Osteoblast (primary cell): ENCODE measurements at places on chromosomes 4 and X. TPM values are rescaled to one million over a fixed set of nuclear protein-coding genes. Genes with fewer than 3 reads are reported as not detected.

GRCh38 chr4:110475881-110476818 lies at the start of gene ENPEP:
ENPEP (plus strand) TSS chr4:110476155; CDS start chr4:110476415, 260 bp downstream.
- H3K4me3 ChIP-seq: peak within 1 kb of the TSS; percentile 71
- H3K4me1 ChIP-seq: peaks cover 20% of the 10 kb centered on the region
- no peak within 1 kb of the TSS for H3K27ac ChIP-seq
- no peaks in the 10 kb centered on the region for H3K27me3 ChIP-seq

- peaks cover 8% of the 10 kb centered on the region for H3K36me3 ChIP-seq
- no peak overlapping the region for H3K4me3 ChIP-seq
- no peaks in the 10 kb centered on the region for H3K4me1 ChIP-seq
- peak; percentile 8 for DNase-seq
- no peak overlapping the region for H3K27ac ChIP-seq
- no peaks in the 10 kb centered on the region for H3K27me3 ChIP-seq
Measured at GRCh38 chr4:119489305-119489704, 139.3 kb downstream of the PDE5A start.

- H3K36me3 ChIP-seq: no peaks in the 10 kb centered on the region
- peak; percentile 93 for DNase-seq
- H3K27me3 ChIP-seq: peaks cover 4% of the 10 kb centered on the region
- H3K4me1 ChIP-seq: peaks cover 5% of the 10 kb centered on the region
- H3K27ac ChIP-seq: no peak overlapping the region
- peak overlapping the region; percentile 55 for H3K4me3 ChIP-seq
Measured at GRCh38 chrX:115892787-115893671, 277.5 kb upstream of the AGTR2 start.

GEMIN8 gene
- total RNA-seq: 17.0 and 22.7 TPM in 2 replicates

- no peaks in the 10 kb centered on the region for H3K4me1 ChIP-seq
- no peaks in the 10 kb centered on the region for H3K36me3 ChIP-seq
- H3K27ac ChIP-seq: no peak overlapping the region
- no peak for DNase-seq
- H3K27me3 ChIP-seq: no peaks in the 10 kb centered on the region
Measured at GRCh38 chr4:145871209-145871608, 67.4 kb downstream of the ZNF827 start.

MMRN1 gene
- total RNA-seq: not detected in 2 replicates

STAP1 gene
- total RNA-seq: not detected in 2 replicates

DNA sequence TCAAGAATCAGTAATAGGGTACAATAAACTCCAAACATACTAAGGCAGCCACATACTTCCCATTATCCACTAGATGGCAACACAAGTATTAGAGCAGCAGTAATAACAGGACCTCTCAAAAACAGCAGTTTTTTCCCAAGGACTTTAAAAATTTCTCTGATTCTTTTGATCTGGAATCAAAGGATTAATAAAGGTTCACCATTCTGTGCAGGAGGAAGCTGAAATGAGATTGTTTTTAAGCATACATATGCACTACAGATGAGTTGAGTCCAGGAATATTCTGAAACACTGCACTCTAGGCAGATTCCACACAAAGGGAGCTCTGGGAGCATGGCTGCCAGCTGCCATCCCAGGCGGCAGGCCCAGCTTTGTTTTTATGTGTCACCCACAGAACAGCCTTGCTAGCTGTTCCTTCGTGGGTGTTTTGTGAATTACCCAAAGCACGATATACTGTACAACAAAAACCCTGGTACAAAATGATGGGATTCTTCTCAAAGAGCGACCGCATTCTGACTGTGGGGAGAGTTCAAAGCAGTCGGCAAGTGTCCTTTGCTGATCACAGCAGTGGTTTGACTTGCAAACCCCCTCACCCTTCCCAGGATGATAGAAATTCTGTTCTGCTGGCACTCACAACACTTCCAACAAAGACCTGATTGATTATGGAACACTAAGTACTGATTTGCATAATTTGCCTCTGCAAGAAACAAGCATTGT lies 61.0 kb downstream of the STX18 start:
- no peak overlapping the region for H3K4me3 ChIP-seq
- H3K27me3 ChIP-seq: no peaks in the 10 kb centered on the region
- H3K36me3 ChIP-seq: no peaks in the 10 kb centered on the region
- H3K4me1 ChIP-seq: peaks cover 24% of the 10 kb centered on the region
- peak overlapping the region; percentile 33 for H3K27ac ChIP-seq

GAGE12J gene
- total RNA-seq: not detected in 2 replicates

DNA sequence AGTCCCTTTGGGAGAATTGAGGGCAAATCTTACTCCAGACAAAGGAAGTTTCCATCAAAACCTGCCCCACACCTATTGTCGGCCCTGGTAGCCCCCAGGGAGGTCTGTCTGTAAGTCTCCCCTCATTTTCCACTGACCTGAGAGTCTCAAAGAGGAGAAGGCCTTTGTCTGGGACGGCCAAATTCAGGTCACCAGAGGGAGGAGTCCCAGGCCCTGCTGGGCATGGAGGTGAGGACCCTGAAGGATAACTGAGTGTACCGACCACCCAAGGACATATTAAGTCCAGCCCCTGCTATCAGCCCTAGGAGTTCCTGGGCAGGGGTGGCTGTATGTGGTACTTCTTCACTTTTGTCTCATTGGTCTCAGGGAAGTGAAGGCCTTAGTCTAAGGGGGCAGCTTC lies 229.9 kb downstream of the FGF13 start:
- no peak for DNase-seq
- no peak overlapping the region for H3K4me3 ChIP-seq
- H3K36me3 ChIP-seq: no peaks in the 10 kb centered on the region
- H3K27me3 ChIP-seq: no peaks in the 10 kb centered on the region

GPC3 gene
- total RNA-seq: not detected in 2 replicates

HERC5 gene
- 0.88 and 1.4 TPM in 2 replicates for total RNA-seq

ARHGAP24 gene
- 52.5 and 81.3 TPM in 2 replicates for total RNA-seq

- no peak overlapping the region for H3K4me3 ChIP-seq
- DNase-seq: no peak
- peaks cover 14% of the 10 kb centered on the region for H3K36me3 ChIP-seq
- H3K4me1 ChIP-seq: peaks cover 9% of the 10 kb centered on the region
Measured at GRCh38 chr4:145035494-145036136, 62.4 kb downstream of the ANAPC10 start.

ATOH1 gene
- not detected in 2 replicates for total RNA-seq

CXXC4 gene
- total RNA-seq: not detected in 2 replicates

GRCh38 chr4:158035662-158036195 lies 137.1 kb downstream of the GASK1B start:
- H3K36me3 ChIP-seq: no peaks in the 10 kb centered on the region
- peaks cover 10% of the 10 kb centered on the region for H3K4me1 ChIP-seq
- H3K4me3 ChIP-seq: no peak overlapping the region
- no peak for DNase-seq
- H3K27me3 ChIP-seq: no peaks in the 10 kb centered on the region
- H3K27ac ChIP-seq: no peak overlapping the region

DNA sequence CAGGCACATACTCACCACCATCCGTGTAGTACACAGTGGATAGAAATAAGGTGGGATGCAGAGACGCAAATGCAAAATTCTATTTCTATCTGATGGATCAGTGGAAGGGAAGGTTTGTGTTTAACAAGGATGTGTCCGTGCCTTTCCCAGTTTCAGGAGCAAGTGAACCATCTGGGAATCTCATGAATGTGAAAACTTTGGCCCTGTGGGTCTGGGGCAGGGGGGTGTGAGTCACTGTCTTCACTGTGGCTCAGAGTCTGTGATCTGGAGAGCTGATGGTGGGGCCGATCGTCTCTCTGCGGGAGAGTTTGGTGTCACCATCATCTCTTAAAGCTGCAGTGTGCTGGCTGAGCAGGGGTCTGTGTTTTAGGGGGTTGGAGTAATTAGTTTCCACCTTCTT lies 179.3 kb upstream of the STS start:
- H3K27me3 ChIP-seq: no peaks in the 10 kb centered on the region
- no peak overlapping the region for H3K4me3 ChIP-seq
- no peak overlapping the region for H3K27ac ChIP-seq
- DNase-seq: no peak

DNA sequence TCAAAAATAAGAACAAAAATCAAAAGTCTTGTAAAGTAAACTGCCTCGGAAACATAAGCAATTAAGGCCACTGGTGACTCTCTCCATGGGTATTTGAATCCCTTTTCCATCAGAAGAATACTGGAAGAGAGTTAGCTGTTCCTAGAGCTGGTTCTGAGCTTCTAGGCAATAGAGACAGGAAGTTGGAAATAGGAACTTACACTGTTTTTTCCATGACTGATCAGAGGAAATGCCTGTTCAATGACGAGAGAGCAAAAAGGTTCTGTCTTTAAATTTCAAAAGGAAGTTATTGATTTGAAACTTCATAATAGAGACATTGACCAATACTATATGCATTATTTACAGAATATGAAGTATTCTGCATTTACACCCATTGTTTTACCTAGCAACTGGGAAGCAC lies 503.5 kb upstream of the ARX start:
- peaks cover 3% of the 10 kb centered on the region for H3K4me1 ChIP-seq
- H3K36me3 ChIP-seq: no peaks in the 10 kb centered on the region
- no peaks in the 10 kb centered on the region for H3K27me3 ChIP-seq
- no peak overlapping the region for H3K4me3 ChIP-seq

SAGE1 gene
- total RNA-seq: not detected in 2 replicates

AWAT2 gene
- total RNA-seq: not detected in 2 replicates

GRCh38 chrX:105564501-105564900 lies 257.8 kb upstream of the NRK start:
- H3K4me1 ChIP-seq: peaks cover 5% of the 10 kb centered on the region
- H3K36me3 ChIP-seq: no peaks in the 10 kb centered on the region
- DNase-seq: no peak
- no peaks in the 10 kb centered on the region for H3K27me3 ChIP-seq
- H3K27ac ChIP-seq: no peak overlapping the region

SMS gene
- total RNA-seq: 69.2 and 76.0 TPM in 2 replicates

DNA sequence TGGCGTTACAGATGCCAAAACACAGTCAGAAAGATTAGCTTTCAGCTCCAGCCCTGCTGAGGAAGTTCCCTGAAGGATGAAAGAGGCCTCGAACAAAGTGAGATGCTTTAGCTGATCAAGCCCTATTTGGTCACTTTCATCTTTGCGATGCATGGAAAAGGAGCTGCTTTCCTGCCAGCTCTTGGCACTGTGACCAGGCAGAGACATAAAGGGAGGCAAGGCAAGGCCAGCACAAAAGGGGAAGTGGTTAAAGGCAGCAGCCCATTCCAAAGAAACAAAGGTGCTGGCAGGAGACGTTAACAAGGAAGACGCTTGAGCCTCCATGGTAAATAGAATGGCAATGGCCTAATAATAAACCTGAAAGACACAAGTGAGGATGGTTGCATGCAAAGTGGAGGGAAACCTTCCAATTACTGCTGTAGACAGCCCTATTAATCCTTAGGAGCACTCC lies 617.1 kb upstream of the INTU start:
- no peaks in the 10 kb centered on the region for H3K27me3 ChIP-seq
- H3K27ac ChIP-seq: no peak overlapping the region
- DNase-seq: peak; percentile 53
- H3K36me3 ChIP-seq: no peaks in the 10 kb centered on the region
- H3K4me1 ChIP-seq: no peaks in the 10 kb centered on the region
- H3K4me3 ChIP-seq: no peak overlapping the region

GRCh38 chr4:52744588-52744987 lies 6.6 kb downstream of the ERVMER34-1 start:
- H3K4me3 ChIP-seq: no peak overlapping the region
- DNase-seq: no peak
- no peaks in the 10 kb centered on the region for H3K36me3 ChIP-seq
- H3K27me3 ChIP-seq: peaks cover 10% of the 10 kb centered on the region
- H3K27ac ChIP-seq: no peak overlapping the region
- H3K4me1 ChIP-seq: no peaks in the 10 kb centered on the region

- H3K4me3 ChIP-seq: no peak overlapping the region
- peaks cover 53% of the 10 kb centered on the region for H3K4me1 ChIP-seq
- no peak overlapping the region for H3K27ac ChIP-seq
- no peaks in the 10 kb centered on the region for H3K36me3 ChIP-seq
Measured at GRCh38 chr4:38670109-38670901, 6.3 kb downstream of the KLF3 start.

DNA sequence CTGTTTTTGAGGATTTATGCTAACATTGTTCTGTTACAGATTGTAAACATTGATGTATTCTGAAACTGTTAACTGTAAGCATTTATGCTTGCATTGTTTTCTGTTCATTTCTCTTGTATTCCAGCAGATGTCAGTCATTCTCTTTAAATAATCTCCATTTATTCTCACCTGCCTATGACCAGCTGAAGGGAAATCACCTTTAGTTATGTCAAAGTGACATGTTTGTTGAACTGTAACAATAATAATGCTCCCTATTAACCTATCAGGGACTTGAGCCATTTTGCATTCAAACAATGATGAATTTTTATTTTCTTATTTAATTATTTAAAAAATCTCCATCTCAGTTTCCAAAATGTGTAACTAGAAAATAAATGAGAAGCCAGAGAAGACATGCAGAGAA lies 58.0 kb downstream of the SPCS3 start:
- peak; percentile 32 for DNase-seq
- no peak overlapping the region for H3K27ac ChIP-seq
- no peak overlapping the region for H3K4me3 ChIP-seq
- H3K27me3 ChIP-seq: no peaks in the 10 kb centered on the region
- H3K4me1 ChIP-seq: peaks cover 3% of the 10 kb centered on the region

NKX1-1 gene
- total RNA-seq: not detected in 2 replicates

- H3K4me3 ChIP-seq: no peak overlapping the region
- no peak overlapping the region for H3K27ac ChIP-seq
- peaks cover 6% of the 10 kb centered on the region for H3K4me1 ChIP-seq
Measured at GRCh38 chrX:109685656-109686078, 47.4 kb downstream of the ACSL4 start.

GRCh38 chr4:175871774-175872405 lies 59.8 kb upstream of the GPM6A start:
- no peak for DNase-seq
- no peak overlapping the region for H3K27ac ChIP-seq
- no peaks in the 10 kb centered on the region for H3K36me3 ChIP-seq

DNA sequence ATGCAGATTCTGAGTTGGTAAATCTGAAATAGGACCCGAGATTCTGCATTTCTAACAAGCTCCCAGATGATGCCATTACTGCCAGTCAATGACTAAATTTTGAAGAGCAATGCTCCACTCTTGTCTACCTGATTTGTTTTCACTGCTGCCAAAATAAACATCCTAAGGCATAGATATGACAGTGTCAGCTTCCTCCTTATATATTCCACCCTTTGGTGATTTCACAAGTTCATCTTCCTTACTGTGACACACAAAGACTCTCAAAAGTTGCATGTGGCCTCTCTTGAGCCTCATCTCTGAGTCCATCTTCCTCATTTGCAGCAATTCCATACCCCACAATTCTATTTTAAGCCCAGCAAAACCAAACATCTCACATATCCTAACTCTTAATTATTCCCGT lies 110.9 kb downstream of the FBXW7 start:
- H3K4me1 ChIP-seq: no peaks in the 10 kb centered on the region
- H3K27me3 ChIP-seq: no peaks in the 10 kb centered on the region
- H3K36me3 ChIP-seq: no peaks in the 10 kb centered on the region
- H3K27ac ChIP-seq: no peak overlapping the region
- H3K4me3 ChIP-seq: no peak overlapping the region

- H3K36me3 ChIP-seq: no peaks in the 10 kb centered on the region
- DNase-seq: no peak
- no peak overlapping the region for H3K27ac ChIP-seq
- H3K4me1 ChIP-seq: peaks cover 11% of the 10 kb centered on the region
- no peak overlapping the region for H3K4me3 ChIP-seq
- no peaks in the 10 kb centered on the region for H3K27me3 ChIP-seq
Measured at GRCh38 chr4:145635630-145636029, 16.4 kb downstream of the MMAA start.

GRCh38 chr4:168641811-168642140 lies 144.9 kb downstream of the PALLD start:
- no peaks in the 10 kb centered on the region for H3K27me3 ChIP-seq
- H3K4me1 ChIP-seq: peaks cover 48% of the 10 kb centered on the region
- no peak for DNase-seq
- H3K4me3 ChIP-seq: no peak overlapping the region

MAGEE1 gene
- total RNA-seq: 2.2 and 2.7 TPM in 2 replicates

GRCh38 chr4:100823066-100823992 lies 305.5 kb upstream of the EMCN start:
- no peak for DNase-seq
- H3K27me3 ChIP-seq: no peaks in the 10 kb centered on the region
- no peak overlapping the region for H3K27ac ChIP-seq
- H3K4me3 ChIP-seq: no peak overlapping the region
